ENCODE measurements at places on chromosomes 4 and X.

- DNase-seq: no peak
These were observed 92.5 kb downstream of the ANK2 start for GRCh38 chr4:113141901-113142346.

DNA sequence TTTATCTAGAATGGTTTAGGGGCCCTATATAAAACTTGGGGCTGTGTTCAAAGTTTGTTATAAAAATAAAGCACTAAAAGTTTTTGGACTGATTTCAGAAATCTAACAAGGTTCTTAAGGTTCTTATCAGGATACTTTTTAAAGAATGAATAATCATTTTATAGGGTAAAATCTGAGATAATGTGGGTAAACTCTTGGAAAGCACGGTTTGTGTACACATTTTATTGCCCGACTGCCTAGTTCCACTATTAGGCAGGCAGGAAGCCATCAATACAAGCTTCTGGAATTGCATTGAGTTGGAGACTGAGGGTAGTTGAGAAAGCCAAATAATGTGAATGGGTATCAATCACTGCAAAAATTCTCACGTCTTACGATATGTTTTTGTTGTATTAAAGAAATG is 331.0 kb upstream of the PITX2 start:
- DNase-seq: no peak

DNA sequence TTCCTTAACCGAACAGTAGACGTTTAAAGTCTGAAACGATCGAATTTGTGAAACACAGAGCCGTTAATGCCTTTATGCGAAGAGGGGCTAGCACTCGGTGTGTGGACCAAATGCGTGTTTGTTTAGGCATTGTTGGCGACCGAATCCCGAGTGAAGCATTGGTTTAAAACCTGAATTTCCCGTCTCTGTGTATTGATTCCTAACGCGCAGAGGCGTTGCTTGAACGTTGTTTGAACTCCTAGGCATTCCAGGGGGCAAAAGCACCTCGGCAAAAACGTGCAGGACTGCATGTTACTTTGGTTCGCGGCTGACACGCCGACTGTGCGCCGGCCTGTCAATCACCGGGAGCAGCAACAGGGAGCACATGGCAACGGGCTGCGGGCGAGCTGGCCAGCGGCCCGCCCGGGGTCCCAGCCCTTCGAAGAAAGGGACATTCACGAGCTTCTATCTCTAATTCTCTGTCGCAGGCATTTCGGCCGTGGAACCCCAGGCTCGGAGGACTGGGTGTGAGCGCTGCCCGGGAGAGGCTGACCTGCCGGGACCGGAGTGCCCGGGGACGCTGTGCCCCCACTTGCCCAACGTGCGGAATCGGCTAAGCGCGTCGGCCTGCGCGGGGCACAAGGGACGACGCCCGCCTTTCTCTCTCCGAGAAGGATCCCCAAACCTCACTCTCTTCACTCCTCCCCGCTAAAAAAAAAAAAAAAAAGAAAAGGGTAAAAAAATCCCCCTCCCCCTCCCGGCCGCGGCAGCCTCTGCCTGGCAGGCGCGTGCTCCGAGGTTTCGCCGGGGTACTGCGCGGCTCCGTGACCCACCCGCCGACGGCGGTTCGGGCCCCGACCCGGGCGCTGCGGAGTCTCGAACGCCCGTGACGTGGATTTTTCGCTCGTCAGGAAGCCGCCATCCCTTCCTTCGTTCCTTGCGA is 810 bp downstream of the SPRY1 start:
- no peak for DNase-seq

- no peak for DNase-seq
These were observed 136.4 kb upstream of the GUCY1A1 start for GRCh38 chr4:155530290-155530689.

DNA sequence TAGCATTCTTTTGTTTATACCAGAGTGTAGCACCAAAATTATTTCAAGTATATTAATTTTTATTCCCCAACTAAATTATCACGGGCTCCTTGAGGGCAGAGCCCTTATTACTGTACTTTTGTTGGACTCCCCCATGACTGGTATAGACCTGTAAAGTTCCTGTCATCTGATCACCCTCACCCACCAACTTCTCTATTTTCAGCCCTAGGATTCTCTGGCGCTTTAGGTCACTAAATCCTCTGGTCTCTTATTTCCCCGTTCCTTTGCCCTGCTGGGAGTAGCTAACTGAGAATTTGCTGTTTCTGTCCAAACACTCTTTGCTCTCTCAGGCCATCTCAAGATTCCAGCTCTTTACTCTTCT is 3.2 kb upstream of the XKRX start:
- DNase-seq: no peak

DNA sequence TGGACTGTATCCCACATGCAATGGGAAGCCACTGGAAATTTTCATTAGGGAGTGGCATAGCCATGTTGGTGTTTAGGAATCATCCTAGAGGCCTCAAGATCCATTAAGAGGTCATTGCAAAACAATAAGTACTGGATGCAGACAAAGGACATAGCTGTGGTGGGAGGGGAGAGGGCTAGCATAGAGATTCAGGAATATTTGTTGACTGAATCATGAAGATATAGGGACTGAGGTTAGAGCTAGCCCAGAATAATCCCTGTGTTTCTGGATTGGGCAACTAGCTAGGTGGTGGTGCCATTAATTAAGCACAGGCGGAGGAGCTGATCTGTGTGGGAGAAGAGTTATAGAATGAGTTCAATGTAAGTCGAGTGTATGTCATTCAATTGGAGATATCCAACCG is 135.0 kb downstream of the RAB28 start:
- DNase-seq: no peak

DNA sequence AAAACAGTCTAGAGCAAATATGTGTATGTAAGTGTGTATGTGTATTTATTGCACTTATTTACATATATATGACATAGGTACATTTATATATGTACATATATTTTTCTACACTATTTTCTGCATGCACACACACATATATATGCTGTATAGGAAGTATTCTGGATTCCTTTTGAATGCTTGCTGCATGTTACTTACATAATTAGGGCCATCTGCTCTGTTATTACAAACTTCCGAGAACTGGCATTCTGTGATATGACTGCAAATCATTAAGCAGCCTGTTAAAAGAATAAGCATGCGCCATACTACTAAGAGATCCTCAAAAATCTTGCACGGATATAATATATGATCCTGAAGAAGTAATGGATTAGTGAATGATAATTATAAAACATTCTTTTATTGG is 1157.6 kb upstream of the TENM3 start:
- no peak for DNase-seq

DNA sequence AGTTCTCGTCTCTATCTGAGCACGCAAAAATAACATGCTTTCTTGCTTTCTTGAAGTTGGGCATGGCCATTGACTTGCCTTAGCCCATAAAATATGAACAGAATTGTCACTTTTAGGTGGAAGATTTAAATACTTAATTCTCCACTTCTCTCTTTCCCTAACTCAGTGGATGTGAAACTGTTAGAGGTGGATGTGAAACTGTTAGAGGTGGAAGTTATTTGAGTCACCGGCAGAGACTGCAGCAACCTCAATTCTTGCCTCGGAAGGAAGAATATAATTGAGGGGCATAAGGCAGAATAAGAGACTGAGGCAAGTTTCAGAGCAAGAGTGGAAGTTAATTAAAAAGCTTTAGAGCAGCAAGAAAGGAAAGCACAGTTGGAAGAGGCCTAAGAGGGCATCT is 2.8 kb upstream of the PARM1 start:
- DNase-seq: no peak
